ENCODE measurements at places on chromosomes 12 and 14.

DNA sequence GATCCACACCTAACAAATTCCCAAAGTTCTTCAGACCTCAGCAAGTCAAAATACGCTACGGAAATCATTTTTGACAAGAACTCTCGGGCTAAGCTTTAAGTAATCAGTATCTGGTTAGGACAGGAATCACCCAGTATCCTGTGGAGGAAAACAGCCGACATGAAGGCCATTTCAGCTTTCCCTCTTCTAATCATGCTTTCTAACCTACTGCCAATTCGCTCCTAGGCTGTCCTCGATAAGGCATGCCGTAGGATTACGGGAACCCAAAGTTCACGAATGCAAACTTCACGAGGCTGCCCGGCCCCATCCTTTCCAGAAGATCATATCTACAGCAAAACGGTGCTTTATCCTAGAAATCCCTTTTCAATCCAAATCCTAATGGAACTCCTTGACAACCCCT lies 81.8 kb upstream of the PTPRB start:
- H3K27ac ChIP-seq: no peak overlapping the region
- H3K4me1 ChIP-seq: peaks cover 5% of the 10 kb centered on the region
- H3K4me3 ChIP-seq: no peak overlapping the region
- H3K27me3 ChIP-seq: no peaks in the 10 kb centered on the region

DNA sequence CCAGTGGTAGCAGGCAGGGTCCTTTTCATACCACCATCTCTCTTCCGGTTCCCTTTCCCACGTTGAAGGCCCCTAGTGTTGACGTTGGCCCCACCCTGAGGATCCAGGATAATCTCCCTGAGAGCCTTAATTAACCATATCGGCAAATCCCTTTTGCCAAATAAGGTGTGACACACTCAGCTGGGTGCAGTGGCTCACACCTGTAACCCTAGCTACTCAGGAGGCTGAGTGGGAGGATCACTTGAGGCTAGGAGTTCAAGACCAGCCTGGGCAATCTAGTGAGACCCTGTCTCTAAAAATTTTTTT lies 2.8 kb upstream of the TMEM119 start:
- H3K27ac ChIP-seq: no peak overlapping the region
- H3K4me3 ChIP-seq: no peak overlapping the region
- no peaks in the 10 kb centered on the region for H3K27me3 ChIP-seq

GRCh38 chr12:46152456-46152855 lies 116.4 kb downstream of the SLC38A1 start:
- no peaks in the 10 kb centered on the region for H3K27me3 ChIP-seq
- no peak overlapping the region for H3K4me3 ChIP-seq
- no peaks in the 10 kb centered on the region for H3K4me1 ChIP-seq
- no peaks in the 10 kb centered on the region for H3K36me3 ChIP-seq
- no peak overlapping the region for H3K27ac ChIP-seq

DNA sequence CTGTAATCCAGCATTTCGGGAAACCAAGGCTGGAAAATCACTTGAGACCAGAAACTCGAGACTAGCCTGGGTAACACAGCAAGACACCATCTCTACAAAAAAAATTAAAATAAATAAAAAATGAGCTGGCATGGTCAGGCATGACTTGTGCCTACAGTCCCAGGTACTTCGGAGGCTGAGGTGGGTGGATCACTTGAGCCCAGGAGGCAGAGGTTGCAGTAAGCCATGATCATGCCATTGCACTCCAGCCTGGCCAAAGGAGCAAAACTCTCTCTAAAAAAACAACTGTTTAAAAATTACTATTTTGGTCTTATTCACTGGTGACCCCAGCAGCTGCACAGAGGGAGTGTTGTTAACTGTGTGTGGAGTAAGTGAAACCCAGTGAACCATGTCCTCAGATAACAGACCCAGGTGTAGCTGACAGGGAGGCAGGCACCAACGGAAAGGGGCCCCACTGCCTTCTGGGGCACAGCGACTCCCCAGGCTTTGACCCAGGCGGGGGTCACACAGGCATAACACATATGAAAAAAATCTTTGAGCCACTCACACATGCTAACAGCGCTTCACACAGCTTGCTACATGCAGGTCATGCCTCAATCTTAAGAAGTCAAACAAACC lies 12.1 kb downstream of the DDX54 start:
- H3K4me1 ChIP-seq: no peaks in the 10 kb centered on the region
- no peak overlapping the region for H3K4me3 ChIP-seq
- no peak overlapping the region for H3K27ac ChIP-seq
- H3K36me3 ChIP-seq: peaks cover 90% of the 10 kb centered on the region
- H3K27me3 ChIP-seq: no peaks in the 10 kb centered on the region

- no peak overlapping the region for H3K27ac ChIP-seq
- peak overlapping the region; percentile 30 for H3K4me3 ChIP-seq
- H3K36me3 ChIP-seq: no peaks in the 10 kb centered on the region
These were observed 17.2 kb upstream of the CACNA1C start for GRCh38 chr12:2035431-2036055.

GRCh38 chr14:22900081-22900799 lies 17.2 kb downstream of the REM2 start:
- no peaks in the 10 kb centered on the region for H3K27me3 ChIP-seq
- DNase-seq: peak; percentile 33
- no peak overlapping the region for H3K27ac ChIP-seq
- H3K4me3 ChIP-seq: no peak overlapping the region
- peaks cover 38% of the 10 kb centered on the region for H3K36me3 ChIP-seq

Data from effector memory CD4-positive, alpha-beta T cell (primary cell).